ENCODE measurements at places on chromosomes 5 and 9.

- DNase-seq: no peak
These were observed 37.2 kb downstream of the GPR107 start for GRCh38 chr9:130090915-130091314.

GRCh38 chr5:14386884-14387624 is 194.5 kb upstream of the OTULINL start:
- no peak for DNase-seq

GRCh38 chr5:91534332-91534731 is 151.2 kb upstream of the ARRDC3 start:
- no peak for DNase-seq

- no peak for DNase-seq
These were observed 121.2 kb upstream of the LIFR start for GRCh38 chr5:38677636-38678035.

- no peak for DNase-seq
These were observed 29.9 kb downstream of the ADCY2 start for GRCh38 chr5:7425830-7426229.

GRCh38 chr9:37034305-37034937 is 353 bp upstream of the PAX5 start:
- peak; percentile 91 for DNase-seq

DNA sequence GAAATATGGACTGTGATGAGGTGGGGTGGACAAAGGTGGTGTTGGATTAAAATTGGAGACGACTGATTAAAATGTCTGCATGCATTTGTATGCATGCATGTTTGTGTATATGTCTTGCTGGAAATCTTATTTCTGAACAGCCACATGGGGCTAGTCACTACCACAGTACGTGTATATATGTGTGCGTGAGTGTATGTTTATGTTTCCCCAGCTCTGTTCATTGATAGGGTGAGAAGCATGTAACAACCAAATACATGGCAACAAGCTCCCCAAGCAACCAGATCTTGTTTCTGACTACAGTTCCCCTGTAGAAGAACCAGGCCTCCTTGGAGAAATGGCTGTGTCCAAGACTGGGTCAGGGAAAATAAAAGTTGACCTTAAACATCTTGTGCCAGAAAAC is 139.7 kb downstream of the GNA14 start:
- no peak for DNase-seq

GRCh38 chr9:111016016-111016415 is 22.3 kb downstream of the LPAR1 start:
- DNase-seq: peak; percentile 65

DNA sequence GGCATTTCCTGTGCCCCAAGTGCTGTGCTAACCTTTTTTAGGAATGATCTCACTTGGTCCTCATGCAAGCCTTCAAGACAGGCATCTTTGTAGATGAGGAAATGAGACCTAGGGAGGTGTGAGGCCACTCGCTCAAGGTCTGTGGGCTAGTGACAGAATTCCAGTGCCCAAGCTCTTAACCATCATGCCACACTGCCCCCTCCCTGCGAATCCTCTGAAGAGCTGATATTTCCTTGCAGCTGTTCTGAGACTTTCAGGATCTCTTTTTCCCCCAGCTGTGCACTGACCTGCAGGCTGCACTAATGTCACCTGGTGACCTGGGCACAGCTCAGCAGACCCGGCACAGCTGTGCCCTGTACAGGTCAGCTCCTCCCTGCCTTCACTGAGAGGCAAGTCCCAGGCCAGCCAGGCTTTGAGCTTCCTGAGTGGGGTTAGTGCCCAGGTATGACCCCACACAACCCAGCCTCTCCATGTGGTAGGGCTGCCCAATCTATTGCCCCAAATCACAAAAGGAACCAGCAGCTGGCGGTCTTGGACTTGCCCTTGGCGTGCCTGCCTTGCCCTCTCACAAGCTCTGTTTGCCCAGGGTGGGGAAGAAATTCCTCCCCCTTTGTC is 32.7 kb downstream of the MORN5 start:
- DNase-seq: no peak

GRCh38 chr9:114989600-114990410 is 59.4 kb upstream of the TNFSF8 start:
- DNase-seq: no peak

DNA sequence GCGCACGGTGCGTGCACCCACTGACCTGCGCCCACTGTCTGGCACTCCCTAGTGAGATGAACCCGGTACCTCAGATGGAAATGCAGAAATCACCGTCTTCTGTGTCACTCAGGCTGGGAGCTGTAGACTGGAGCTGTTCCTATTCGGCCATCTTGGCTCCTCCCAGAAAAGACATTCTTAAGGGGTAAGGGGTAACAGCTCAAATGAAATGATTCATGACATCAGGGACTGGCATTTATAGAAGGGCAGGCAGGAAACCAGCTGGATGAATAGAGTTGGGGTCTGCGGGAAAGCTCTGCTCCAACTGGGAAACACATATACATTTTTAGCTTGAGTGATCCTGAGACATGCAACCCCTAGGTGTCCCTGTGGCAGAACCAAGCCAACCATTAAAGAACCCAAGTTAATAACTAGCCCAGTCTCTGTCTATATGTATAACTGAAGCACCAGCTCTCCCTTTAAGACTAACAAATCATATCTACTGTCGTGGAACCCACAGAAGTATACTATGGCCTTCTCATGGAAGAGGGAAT is 119.3 kb downstream of the LMNB1 start:
- no peak for DNase-seq

DNA sequence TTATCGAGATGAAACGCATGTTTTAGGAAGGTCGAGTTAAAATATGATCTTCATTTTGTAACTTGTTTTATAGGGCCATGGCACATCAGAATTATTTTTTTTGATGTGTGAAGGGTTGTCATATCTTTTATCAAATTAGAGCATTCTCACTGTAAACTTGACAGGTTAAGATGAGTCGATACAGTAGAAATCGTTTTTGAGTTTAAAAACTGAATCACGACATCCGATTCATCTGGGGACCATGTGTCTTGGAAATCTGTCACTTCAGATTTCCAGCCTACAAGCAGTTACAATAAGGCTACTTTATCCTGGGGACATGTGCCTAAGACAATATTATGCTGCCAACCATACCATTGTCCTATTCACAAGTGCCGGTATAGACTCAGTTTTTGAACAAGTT is 136.2 kb downstream of the ALDH1A1 start:
- DNase-seq: no peak

DNA sequence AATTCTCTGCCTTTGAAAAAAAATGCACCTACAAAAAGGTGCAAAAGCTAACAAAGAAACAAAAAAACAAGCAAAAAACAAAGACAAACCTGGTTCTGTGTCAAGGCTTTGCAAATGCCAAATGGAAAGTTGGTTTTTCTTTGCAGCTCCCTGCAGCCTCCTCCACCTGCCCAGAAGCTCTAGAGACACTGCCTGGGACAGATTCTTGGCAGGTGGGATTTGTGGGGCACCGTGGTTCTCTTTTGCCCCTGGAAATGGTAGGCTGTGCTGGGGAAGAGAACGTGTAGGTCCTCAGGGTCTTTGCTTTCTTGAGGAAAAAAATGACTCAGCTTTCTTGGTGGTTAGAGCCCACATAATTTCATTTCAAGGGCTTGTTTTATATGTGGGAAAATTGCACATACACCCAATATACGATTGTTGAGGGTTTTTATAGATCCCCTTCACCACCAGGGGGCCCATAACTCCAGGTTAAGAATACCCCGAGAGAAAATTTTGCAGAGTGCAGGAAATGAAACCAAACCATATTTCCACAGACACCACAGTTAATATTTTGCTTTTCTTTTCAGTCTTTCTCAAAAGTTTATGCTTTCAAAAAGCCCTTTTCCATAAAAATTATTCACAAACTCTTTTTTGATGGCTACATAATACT is 58.7 kb downstream of the NXNL2 start:
- peak; percentile 4 for DNase-seq

DNA sequence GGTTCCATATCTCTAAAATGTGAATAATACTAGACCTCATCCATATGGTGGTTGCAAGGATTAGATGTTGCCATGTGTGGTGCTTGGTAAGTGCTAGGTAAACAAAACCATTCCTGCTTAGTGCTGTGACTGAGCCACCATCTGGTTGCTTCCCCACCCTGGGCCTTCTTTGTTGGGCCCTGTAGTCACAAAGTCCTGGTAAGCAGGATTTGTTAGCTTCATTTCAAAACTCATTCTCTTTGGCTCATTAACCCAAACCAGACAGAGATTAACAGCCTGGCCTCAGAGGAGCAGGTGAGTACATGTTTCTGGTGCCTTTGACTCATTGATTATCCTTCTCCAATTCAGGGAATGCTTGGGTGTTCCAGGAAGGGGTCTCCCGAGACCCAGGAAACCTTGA is 240.2 kb downstream of the ARHGAP26 start:
- DNase-seq: peak; percentile 83

DNA sequence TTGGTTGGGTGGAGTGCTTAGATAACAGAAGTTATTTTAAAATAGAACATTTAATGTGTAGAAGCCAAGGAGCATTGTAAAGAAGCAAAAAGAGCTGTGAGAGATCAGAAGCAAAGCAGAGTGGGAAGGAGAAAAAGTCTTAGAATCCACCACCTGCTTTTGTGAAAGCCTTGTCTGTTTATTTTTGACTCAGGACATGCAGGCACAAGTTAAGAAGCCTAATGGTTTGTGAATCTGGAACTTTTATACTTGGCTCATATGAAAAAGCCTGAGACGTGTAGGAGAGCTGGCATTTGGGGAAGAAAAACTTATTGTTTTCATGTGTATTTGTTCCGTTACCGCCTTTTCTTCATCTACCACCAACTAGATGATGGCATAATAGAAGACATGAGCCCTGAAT is 38.5 kb upstream of the ITGA2 start:
- DNase-seq: no peak

GRCh38 chr5:137026296-137026695 is 472.8 kb downstream of the SPOCK1 start:
- DNase-seq: no peak

DNA sequence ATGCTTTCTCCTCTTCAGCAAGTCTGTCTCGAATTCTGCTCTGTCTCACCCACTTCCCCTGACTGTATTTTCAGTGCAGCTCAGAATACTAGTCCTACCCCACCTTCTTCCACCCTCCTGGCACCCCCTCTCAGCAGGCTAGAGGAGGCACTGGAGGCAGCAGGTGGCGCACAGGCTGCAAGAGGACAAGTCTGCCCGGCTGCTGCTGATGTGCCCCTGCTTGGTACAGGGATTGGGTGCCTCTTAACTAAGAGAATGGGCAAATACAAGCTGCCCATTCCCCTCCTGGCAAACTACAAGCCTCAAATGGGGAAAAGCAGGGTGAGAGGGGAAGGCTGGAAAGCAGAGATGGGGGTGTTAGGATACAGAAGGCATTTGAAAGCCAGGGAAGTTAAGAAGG is 5.1 kb downstream of the TLN1 start:
- DNase-seq: no peak

- no peak for DNase-seq
These were observed 2.4 kb upstream of the DBN1 start for GRCh38 chr5:177475563-177476427.

GRCh38 chr9:89461265-89461664 is 36.6 kb downstream of the SEMA4D start:
- DNase-seq: no peak

DNA sequence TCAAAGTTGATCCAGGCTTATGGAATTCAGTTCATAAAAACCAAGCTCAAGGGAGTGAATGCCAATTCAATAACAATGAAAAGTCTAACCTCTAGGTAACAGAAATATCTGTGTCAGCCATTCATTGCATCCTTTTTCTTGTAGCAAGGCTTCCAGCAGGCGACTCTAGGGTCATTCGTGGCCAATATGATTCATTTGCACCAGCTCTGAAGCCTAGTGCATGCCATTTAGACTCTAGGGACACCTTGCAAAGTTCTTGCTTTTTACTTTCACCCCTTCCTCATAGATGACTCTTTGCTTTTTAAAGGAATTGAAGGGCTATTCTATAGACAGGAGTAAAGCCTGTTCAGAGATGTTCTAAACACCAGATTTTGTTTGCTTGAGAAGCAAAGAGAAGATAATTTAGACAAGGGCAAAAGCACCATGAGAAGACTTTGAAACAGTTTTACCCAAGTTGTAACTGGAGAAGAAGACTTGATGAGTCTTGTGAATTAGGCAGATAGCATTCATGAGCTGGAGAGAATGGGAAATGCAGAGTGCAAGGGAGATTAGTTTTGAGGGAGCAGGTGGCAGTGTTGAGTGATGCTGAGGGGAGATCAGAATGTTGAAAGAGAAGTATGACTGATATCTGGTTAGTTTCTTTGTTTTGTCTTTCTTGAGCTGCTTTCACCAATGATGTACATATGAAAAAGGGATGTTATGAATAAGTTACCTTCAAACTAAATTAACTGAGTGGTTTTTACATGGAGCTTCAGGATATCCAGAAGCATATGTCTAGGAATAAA is 94.5 kb downstream of the F2RL2 start:
- DNase-seq: no peak

DNA sequence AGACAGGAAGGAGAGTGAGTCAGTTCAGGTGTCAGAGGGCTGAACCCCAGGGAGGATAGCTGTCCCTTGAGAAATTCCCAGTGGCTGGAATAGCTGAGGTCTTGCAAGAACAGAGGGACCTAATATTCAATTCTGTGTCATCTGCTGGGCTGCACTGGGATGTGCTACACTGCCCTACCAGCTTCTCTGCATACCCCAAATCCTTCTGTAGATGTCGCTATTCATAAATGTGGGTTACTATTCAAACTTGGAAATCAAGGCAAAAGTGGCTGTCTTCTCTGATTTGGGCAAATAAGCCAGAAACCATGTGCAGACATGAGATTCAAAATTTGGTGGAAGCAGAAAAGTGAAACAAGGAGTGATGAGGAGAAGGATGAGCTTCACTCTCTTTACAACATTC is 16.3 kb downstream of the TNFSF8 start:
- no peak for DNase-seq

- no peak for DNase-seq
These were observed 652 bp downstream of the ARSK start for GRCh38 chr5:95555553-95555952.

- no peak for DNase-seq
These were observed 3.9 kb downstream of the SPTAN1 start for GRCh38 chr9:128556276-128556675.

DNA sequence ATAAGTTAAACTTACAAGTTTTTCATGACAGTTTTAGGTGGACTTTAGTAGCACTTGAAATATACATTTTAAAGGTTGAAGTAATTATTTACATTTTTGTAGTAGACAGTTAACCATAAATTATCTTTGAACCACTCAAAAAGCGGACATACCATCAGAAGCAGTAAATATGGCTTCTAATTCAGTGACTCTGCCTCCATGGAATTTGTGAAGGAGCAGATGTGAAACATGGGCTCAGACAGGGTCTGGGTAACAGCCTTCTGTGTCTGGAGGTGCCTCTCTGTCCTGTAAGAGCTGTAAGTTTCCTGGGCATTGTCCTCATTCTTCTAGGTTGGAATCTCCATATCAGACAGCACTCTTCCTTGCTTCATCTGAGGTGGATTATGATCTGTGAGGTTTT is 12.4 kb downstream of the RLN2 start:
- DNase-seq: no peak

- peak; percentile 8 for DNase-seq
These were observed 405.4 kb downstream of the DMAC1 start for GRCh38 chr9:7394002-7394774.

DNA sequence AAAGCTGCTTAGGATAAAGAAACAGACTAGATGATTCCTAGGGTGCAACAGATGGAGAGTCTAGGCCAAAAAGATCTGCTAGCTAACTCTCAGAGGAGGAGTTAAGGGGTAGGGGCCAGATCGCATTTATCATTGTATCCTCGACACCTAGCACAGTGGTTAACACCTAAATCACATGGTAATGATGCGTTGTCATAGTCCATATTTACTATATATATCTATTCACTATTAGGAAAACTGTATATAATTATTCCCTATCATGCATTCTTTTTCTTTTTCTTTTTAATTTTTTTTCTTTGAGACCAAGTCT is 92.8 kb upstream of the SLC44A1 start:
- no peak for DNase-seq

GRCh38 chr5:213803-214395 is 4.1 kb downstream of the CCDC127 start:
- no peak for DNase-seq

Data from NCI-H1092 treated with DMSO at 0.1 percent for 48 hours (cell line).